ENCODE measurements at places on chromosomes 4 and X.

GRCh38 chr4:143514901-143515300, 1.4 kb downstream of the SMARCA5 start:
- DNase-seq = no peak

DNA sequence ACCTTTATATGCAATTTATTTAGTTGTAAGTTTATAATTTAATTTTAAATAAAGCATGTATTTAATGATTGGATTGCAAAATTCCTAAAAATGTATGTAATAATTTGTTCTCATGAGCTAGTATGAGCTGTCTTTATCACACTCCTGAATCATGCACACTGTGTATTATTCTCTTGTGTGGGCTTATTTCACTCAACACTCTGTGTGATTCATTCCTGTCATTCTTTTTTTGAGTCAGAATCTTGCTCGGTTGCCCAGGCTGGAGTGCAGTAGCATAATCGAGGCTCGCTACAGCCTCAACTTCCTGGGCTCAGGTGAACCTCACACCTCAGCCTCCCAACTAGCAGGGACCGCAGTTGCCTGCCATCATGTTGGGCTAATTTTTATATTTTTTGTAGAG, 123.1 kb upstream of the SLC34A2 start:
- no peak for DNase-seq

DNA sequence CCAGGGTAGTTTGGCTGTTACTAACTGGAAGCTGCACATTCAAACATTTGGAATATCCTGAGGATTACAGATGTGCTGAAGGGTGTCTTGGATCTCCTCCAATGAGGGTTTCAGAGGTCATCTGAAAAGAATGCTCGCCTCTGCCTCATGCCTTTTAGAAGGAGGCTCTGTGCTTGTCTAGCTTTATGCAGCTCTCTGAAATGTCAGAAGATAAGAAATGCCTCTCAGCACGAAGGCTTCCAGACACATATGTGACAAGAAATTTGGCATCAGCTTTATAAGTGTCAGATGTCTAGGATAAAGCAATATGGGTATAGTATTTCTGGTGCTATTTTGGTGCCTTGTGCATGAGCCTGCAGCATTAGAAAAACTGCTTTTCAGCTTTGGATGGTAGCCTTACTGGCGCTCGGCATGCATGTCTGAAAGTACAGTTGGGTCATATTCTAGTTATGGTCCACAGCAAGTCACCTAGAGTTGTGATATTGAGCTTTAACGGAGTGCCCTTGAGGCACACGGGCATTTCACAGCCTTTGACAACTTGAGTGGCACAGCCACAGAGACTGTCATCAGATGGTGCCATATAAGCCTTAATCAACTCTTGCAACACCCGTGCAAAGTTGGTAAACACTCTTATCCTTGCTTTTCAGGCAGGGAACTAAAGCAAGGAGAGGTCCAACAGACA, 70.8 kb upstream of the PGRMC2 start:
- DNase-seq = peak; percentile 96

DNA sequence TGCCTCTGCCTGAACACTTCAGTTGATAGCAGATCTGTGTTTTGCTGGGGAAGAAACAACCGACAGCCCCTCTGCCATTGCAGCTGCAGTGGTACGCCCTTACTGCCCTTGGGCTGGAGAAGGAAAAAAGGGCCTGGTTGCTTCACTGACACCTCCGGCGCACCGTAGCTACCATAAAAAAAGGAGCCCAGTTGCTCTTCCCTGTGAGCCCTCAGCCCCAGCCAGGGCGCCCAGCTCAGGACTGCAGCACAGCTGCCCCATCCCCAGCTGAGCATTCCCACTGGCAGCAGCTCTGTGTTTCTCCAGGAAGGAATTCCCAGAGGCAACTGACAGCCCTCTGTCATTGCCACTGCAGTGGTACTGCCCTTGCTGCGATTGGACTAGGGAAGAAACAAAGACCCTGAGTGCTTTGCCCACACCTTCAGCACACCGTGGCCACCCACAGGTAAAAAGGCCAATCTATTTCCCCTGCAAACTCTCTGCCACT, 142.7 kb downstream of the DKK2 start:
- DNase-seq = no peak

GRCh38 chrX:110397904-110398303, 39.3 kb downstream of the RTL9 start:
- no peak for DNase-seq

DNA sequence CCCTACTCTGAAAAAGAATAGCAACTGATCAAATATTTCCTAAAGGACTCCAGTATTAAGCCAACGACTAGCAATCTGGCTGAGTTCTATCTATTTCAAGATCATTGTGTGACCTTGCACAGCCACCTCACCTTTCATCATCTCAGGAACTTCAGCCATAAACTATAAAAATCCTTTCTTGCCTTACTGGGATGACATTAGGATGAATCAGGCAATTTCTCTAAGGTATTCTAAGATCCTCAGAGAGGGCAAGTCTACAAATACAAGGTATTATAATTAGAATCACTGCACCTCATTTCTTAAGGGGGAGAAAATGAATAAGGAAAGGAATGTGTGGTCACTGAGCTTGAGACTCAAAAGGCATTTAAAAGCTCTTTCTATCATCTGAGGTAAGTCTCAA, 152.6 kb downstream of the GRIA3 start:
- DNase-seq = no peak

GRCh38 chr4:40998675-40999358, 215.5 kb downstream of the APBB2 start:
- peak; percentile 64 for DNase-seq

- peak; percentile 44 for DNase-seq
Observed at GRCh38 chr4:155079871-155080270, 128.6 kb upstream of the NPY2R start.

DNA sequence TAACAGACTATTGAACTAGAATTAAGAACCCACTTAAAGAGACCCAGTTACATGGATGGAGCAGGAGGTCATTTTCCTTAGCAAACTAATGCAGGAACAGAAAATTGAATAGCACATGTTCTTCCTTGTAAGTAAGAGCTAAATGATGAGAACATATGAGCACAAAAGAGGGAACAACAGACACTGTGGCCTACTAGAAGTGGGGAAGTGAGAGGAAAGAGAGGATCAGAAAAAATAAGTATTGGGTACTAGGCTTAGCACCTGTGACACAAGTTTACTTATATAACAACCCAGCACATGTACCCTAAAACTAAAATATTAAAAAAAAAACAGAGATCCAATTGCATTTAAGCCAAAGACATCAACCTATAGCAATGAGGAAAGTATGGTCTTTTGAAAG, 26.2 kb downstream of the ARAP2 start:
- DNase-seq = no peak

- no peak for DNase-seq
Observed at GRCh38 chr4:60962286-60962685, 237.8 kb upstream of the ADGRL3 start.

GRCh38 chr4:37767546-37767945, 58.9 kb upstream of the PGM2 start:
- DNase-seq = peak; percentile 32

DNA sequence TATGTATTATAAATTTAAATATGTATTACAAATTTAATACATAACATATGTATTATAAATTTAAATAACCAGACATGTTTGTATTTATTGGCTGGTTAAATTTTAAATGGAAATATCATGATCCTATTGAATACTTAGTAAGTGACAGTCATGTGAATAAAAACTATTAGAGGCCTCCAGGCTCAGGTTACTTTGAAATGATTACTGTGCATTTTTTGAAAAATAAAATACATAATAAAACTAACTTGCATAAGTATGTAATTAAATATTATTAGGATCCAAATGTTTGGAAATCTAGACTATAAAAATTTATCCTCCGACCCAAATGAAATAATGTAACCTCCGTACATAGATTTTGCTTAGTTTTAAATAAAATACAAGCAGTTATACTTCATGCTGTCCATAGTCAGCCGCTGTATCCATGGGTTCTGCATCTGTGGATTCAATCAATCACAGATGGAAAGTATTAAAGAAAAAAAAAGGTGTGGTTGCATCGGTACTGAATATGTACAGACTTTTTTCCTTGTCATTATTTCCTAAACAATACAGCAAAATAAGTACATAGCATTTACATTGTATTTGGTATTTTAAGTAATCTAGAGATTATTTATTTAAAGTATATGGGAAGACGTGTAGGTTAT, 140.7 kb downstream of the WDFY3 start:
- no peak for DNase-seq

- no peak for DNase-seq
Observed at GRCh38 chrX:150770623-150771022, 77.4 kb downstream of the MTMR1 start.

DNA sequence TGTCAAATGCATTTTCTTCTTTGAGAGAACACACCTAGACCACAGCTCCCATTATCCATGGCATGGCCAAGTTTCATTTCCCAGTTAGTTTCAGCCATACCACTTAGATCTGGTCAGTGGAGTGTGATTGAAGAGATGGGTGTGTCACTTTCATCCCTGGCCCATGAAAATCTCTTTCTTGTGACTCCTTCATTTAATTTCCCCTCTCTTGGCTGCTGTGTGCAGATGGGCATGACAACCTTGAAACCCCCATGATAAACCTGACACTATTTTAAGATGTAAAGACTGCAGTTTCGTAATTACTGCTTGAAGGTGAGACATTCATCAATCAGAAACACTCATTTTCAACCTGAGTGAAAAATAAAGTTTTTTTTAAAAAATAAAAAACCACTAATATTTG, 284.9 kb downstream of the IL15 start:
- no peak for DNase-seq

DNA sequence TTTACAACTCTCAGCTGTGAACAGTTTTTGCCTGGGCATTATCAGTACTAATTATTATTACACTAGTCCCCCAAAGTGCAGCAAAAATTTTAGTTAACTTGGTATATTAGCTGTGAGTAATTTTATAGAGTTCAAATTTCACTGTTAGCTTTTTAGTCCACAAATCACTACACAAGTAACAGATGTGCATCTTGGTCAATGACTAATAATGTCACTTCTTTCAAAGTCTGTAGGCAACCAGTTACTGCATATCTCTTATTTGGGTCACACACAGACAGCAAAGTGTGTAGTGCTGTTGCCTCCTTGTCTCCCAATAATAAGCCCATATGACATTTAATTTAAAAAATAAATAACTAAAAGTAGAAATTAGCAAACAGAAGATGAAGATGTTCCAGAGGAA, 159.9 kb downstream of the SCFD2 start:
- DNase-seq = peak; percentile 20

- DNase-seq = no peak
Observed at GRCh38 chrX:9862525-9862924, 76.3 kb downstream of the SHROOM2 start.

- DNase-seq = peak; percentile 68
Observed at GRCh38 chrX:72714478-72714916, 391 bp upstream of the PHKA1 start.

- peak; percentile 57 for DNase-seq
Observed at GRCh38 chrX:134526399-134526798, 66.4 kb downstream of the HPRT1 start.

DNA sequence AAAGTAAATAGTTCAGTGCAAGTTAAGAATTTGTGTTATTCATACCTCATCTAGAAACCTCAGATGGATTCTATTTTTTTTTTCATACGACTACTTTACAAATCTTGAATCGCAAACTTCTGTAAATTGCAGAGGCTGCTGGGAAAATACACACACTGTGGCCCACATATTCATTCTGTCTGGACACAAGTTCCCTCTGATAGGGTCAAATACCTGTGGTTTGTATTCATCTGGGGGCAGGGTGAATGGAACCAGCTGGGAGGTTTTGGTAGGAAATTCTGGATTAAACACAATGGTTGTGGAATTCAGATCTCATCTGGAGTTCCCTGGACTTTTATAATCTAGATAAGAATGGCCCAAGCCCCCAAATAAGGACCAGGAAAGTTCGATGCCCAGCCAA, 56.2 kb downstream of the SPATA18 start:
- DNase-seq = peak; percentile 37

DNA sequence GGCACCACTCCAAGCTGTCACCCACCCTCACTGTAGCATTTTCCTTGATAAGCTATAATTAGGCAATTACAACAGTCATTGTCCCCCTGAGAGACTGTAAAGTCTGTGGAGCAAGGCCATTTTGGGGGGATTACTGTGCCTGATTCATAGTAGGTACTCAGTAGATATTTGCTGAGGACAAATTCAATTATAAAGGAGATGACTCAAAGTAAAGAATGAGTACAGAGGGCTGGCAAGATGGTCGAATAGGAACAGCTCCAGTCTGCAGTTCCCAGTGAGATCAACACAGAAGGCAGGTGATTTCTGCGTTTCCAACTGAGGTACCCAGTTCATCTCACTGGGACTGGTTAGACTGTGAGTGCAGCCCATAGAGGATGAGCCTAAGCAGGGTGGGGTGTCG, 42.0 kb downstream of the MAOB start:
- DNase-seq = no peak

DNA sequence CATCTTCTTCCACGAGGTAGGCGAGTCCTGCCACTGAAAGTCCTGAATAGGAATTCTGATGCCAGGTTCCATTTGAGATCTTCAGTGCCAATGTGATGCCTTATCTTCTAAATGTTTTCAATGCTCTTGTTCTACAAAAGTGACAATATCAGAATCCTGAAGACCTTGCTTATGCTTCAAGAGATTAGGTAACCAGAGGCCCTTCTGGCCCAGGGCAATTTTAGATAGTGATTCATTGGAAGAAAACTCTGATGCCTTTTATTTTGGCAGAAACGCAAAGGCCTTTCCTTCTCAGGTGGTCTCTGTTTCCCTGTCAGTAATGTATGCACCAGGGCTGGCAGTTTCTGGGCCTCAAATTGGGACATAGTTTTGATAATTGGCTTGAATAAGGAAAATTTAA, 144.8 kb downstream of the CEP135 start:
- no peak for DNase-seq

DNA sequence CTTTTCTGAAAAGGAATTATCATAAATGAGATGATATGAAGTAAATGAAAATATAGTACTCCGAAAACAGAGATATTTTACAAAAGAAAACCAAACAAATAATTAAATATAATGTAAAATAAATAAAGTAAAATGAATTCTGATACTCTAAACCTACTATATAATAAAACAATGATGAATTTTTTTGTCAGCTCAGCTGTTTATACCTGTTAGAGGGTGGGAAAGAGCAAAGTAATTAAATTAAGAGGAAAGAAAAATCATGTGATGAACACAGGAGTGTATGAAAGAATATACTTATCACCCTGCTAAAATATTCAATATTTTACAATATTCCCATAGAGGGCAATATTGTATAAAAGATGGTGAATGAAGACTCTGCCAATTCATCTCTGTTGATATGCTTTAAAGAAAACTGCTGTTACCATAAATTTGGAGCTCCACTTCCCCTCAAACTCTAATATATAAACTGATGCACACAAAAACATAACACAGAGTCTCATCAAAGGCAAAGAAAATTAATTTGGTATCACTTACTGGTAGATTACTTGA, 6.5 kb upstream of the NDST4 start:
- peak; percentile 11 for DNase-seq

GRCh38 chrX:67050760-67051159, 411.9 kb upstream of the EDA2R start:
- DNase-seq = no peak

GRCh38 chr4:163137581-163137980, 29.1 kb downstream of the NAF1 start:
- DNase-seq = no peak

- peak; percentile 63 for DNase-seq
Observed at GRCh38 chr4:71559957-71560571, 221.2 kb downstream of the SLC4A4 start.

- DNase-seq = peak; percentile 83
Observed at GRCh38 chr4:183996868-183997267, 91.8 kb downstream of the STOX2 start.

GRCh38 chr4:19187096-19187495, 1064.6 kb upstream of the SLIT2 start:
- peak; percentile 51 for DNase-seq

- peak; percentile 45 for DNase-seq
Observed at GRCh38 chrX:41350150-41350975, 16.4 kb downstream of the DDX3X start.
